Tibial nerve (tissue), 4 donors: ENCODE measurements at places on chromosomes 1 and 21.

GRCh38 chr1:201655910-201656309 lies 117.0 kb downstream of the NAV1 start:
- no peak for DNase-seq
- no peak overlapping the region for H3K27ac ChIP-seq
- no peaks in the 10 kb centered on the region for H3K36me3 ChIP-seq

DNA sequence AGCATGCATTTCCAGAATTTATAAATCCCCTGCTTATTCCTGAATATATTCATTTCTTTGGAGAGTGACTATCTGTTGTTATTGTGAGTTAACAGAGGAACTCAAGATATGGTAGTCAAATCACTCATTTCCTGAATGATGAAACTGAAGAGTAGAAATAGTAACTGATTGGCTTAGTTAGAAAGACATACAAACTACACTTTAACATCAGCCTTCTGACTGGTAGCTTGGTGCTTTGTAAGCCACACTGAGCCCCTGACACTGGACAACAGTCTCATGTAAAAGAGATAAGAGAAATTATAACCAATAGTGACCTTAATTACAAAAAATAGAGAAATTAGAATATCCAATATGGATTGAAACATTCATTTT lies 4.8 kb downstream of the GBP7 start:
- DNase-seq, result no peak
- H3K4me1 ChIP-seq, result no peaks in the 10 kb centered on the region
- H3K27ac ChIP-seq, result no peak overlapping the region

DNA sequence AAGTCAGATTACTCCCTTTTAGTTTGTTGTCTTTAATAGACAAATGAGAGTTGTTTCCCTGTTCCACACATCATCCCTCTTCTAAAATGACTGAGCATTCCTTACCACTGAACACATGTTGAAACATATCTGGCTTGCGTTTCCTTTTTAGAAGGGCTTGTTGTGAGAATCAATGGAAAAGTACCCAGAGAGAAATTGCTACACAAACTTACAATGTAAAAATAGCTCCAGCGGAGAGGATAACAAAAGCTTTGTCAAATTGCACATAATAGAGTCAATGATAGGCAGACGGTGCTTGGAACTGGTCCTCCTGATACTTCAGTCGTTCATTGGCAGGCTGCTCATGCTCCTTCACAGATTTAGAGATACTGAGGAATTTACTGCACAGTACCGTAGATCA lies 123.9 kb downstream of the CYYR1 start:
- no peaks in the 10 kb centered on the region for H3K27me3 ChIP-seq
- no peak overlapping the region for H3K27ac ChIP-seq
- DNase-seq, result no peak
- H3K4me1 ChIP-seq, result no peaks in the 10 kb centered on the region

DNA sequence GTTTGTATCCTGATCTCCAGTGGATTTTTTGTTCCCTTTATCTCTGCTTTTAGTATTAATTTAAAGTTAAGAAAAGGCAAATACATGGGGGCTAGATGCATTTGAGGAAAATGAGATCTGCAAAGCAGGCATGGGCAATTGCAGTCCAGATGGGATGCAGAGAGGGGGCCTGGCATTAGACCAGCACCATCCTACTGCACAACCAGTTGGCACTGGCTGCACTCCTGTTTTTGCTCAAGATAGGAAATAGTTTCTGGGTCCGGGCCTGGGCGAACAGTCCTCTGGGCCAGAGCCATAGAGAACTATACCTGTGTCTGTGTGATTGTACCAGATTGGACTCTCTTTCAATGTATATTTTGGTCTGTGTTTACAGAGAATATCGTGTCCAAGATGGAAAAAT lies 34.0 kb upstream of the LEPR start:
- H3K4me1 ChIP-seq, result no peaks in the 10 kb centered on the region
- DNase-seq, result no peak
- H3K27ac ChIP-seq, result no peak overlapping the region
- no peaks in the 10 kb centered on the region for H3K27me3 ChIP-seq
- H3K4me3 ChIP-seq, result no peak overlapping the region

- no peaks in the 10 kb centered on the region for H3K4me1 ChIP-seq
- no peaks in the 10 kb centered on the region for H3K27me3 ChIP-seq
- no peak for DNase-seq
- no peak overlapping the region for H3K4me3 ChIP-seq
Observed at GRCh38 chr1:169694304-169695075, 16.9 kb downstream of the SELL start.

DNA sequence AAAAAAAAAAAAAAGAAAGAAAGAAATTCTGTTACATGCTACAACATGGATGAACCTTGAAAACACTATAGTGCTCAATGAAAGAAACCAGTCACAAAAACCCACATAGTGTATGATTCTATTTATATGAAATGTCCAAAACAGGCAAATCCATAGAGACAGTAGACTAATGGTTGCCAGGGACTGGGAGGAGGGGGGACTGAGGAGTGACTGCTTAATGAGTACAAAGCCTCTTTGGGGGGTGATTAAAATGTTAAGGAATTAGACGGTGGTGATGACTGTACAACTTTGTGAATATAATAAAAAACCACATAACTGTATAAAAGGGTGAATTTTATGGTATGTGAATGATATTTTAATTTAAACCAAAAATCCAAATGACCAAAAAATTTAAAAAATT lies 116.0 kb upstream of the GUCA2B start:
- H3K27ac ChIP-seq, result no peak overlapping the region
- no peaks in the 10 kb centered on the region for H3K36me3 ChIP-seq
- no peaks in the 10 kb centered on the region for H3K27me3 ChIP-seq
- no peak overlapping the region for H3K4me3 ChIP-seq

- peaks cover 12% of the 10 kb centered on the region for H3K4me1 ChIP-seq
- no peak for DNase-seq
- no peaks in the 10 kb centered on the region for H3K36me3 ChIP-seq
- no peaks in the 10 kb centered on the region for H3K27me3 ChIP-seq
- H3K27ac ChIP-seq, result peak overlapping the region; percentile 95
Observed at GRCh38 chr1:42817440-42817767, 207 bp upstream of the SVBP start.

- H3K27ac ChIP-seq, result no peak overlapping the region
- no peak overlapping the region for H3K4me3 ChIP-seq
- H3K36me3 ChIP-seq, result no peaks in the 10 kb centered on the region
- no peak for DNase-seq
- no peaks in the 10 kb centered on the region for H3K4me1 ChIP-seq
- H3K27me3 ChIP-seq, result no peaks in the 10 kb centered on the region
Observed at GRCh38 chr1:25579292-25580252, 36.2 kb downstream of the LDLRAP1 start.

- H3K27ac ChIP-seq, result no peak overlapping the region
- no peak for DNase-seq
- no peaks in the 10 kb centered on the region for H3K36me3 ChIP-seq
- no peaks in the 10 kb centered on the region for H3K27me3 ChIP-seq
- H3K4me3 ChIP-seq, result no peak overlapping the region
- no peaks in the 10 kb centered on the region for H3K4me1 ChIP-seq
Observed at GRCh38 chr1:229845410-229846138, 219.5 kb downstream of the URB2 start.

GRCh38 chr1:234997201-234997895 lies 131.3 kb downstream of the TOMM20 start:
- no peaks in the 10 kb centered on the region for H3K27me3 ChIP-seq
- H3K4me3 ChIP-seq, result no peak overlapping the region
- H3K4me1 ChIP-seq, result peaks cover 26% of the 10 kb centered on the region
- no peaks in the 10 kb centered on the region for H3K36me3 ChIP-seq

DNA sequence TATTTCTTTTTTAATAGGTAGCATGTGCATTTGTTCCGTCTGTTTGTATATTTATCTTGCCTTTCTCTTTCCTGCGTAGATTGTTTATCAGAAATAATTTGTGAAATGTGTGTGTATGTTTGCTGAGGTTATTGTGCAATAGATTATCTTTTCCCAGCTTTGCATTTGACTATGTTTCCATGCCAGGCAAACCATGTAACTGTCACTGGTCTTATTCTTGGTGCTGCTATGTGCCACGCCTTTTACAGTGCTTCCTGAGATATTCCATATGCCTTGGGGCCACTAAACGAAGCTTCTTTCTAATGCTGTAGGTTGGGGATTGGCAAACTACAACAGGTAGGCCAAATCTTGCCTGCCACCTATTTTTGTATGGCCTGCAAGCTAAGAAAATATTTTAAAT lies 598.8 kb downstream of the PLPP3 start:
- no peaks in the 10 kb centered on the region for H3K4me1 ChIP-seq
- no peaks in the 10 kb centered on the region for H3K36me3 ChIP-seq
- no peak overlapping the region for H3K4me3 ChIP-seq
- no peak overlapping the region for H3K27ac ChIP-seq

DNA sequence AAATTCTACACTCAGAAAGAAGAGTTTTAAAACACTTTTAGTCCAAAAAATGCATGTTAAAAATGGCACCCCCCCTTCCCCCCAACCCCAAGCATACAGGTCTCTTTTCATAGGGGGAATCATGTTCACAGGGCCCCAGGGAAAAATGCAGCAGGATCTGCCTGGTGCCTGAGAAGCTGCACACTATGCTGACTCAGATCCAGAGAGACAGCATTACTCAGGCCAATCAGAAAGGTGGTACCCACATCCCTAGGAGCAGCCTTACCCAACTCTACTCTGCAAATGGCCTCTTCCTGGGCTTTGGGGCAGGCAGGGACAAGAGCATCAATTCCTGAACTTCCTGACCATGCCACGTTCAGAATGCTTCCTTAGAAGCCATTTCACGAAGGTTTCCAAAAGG lies 119.0 kb downstream of the HIVEP3 start:
- no peaks in the 10 kb centered on the region for H3K36me3 ChIP-seq
- H3K4me1 ChIP-seq, result no peaks in the 10 kb centered on the region
- no peak overlapping the region for H3K4me3 ChIP-seq
- no peak overlapping the region for H3K27ac ChIP-seq

DNA sequence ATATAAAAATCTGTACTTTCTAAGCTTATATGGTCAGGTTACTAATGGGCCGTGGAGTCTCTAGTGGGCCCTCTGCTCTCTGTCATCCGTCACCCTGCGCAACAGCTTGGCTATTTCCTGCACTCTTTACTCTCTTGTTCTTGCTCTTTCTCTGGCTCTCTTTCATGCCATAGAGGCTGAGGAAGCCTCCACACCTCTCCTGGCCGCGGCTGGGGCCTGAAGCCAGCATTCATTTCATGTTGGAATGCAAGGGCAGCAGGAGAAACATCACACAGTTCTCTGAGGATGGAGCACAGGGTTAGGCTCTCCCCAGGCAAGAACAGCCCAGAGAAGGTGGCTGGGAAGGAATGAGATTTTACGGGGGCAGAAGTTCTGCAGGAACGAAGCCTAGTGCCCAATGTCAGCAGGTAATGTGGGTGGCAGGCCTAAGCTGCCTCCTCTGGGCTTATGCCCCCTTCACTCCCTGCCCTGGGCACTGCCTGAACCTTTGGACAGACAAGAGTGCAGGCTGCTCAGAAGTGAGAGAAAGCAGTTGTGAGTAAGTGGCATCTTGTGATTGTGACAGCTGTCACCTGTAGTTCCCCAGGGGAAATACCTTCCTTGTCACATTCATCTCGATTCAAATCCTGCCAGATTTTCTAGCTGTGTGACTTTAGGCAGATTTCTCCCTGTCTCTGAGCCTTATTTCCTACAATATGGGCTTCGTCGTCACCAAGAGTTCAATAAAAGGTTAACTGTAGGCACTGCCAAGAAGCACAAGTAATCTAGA lies 3.6 kb upstream of the FHAD1 start:
- H3K4me3 ChIP-seq, result no peak overlapping the region
- peaks cover 15% of the 10 kb centered on the region for H3K27me3 ChIP-seq
- H3K4me1 ChIP-seq, result peaks cover 14% of the 10 kb centered on the region
- DNase-seq, result no peak
- H3K27ac ChIP-seq, result no peak overlapping the region

GRCh38 chr1:65224681-65225091 lies 76.7 kb downstream of the AK4 start:
- no peaks in the 10 kb centered on the region for H3K27me3 ChIP-seq
- no peaks in the 10 kb centered on the region for H3K36me3 ChIP-seq
- no peak overlapping the region for H3K4me3 ChIP-seq
- no peak for DNase-seq
- no peaks in the 10 kb centered on the region for H3K4me1 ChIP-seq

DNA sequence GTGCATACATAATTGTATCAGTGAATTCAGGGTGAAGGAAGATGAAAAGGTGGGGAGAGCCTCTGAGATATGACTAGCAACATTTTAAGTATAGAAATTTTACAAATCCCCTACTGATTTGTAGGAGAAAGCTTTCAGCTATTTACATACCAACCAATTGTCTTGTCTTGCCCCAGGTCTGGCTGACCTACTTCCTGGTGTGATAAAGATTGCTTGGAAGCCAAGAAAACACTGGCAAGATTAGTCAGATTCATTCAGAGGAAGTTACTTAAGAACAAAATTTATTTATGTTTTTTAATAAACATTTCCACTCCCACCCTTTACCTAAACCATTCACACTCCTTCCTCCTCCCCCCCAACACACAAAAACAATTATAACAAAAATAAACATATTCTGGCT lies 17.5 kb downstream of the PTGS2 start:
- no peaks in the 10 kb centered on the region for H3K36me3 ChIP-seq
- H3K4me3 ChIP-seq, result no peak overlapping the region
- no peak for DNase-seq
- no peak overlapping the region for H3K27ac ChIP-seq
- no peaks in the 10 kb centered on the region for H3K4me1 ChIP-seq
- no peaks in the 10 kb centered on the region for H3K27me3 ChIP-seq

DNA sequence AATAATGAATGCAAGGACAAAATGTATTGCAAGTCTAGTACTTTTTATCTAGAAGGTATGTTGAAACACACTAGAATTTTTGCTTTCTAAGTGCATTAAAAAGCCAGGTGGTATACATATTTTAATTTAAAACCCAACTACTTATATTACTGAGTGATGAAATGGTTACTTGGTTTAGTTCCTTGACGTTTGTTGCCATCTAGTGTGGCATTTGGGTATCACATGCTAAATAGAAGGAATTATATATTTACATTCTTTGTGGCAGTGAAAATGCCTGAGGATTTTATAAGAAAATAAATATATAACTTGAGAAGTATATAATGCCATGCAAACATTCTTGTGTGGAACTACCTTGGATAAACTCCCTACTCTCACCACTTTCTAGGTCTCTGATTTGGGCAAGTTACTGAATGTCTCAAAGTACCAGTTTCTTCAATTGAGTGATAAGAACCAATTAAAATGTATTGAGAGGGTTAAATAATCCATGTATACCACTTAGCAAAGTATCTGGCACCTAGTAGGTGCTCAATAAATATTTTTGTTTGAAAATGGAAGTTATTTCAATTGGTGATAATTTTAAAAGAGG lies 69.6 kb downstream of the SDCCAG8 start:
- H3K4me1 ChIP-seq, result no peaks in the 10 kb centered on the region
- H3K4me3 ChIP-seq, result no peak overlapping the region
- DNase-seq, result peak; percentile 75
- no peaks in the 10 kb centered on the region for H3K27me3 ChIP-seq
- H3K36me3 ChIP-seq, result no peaks in the 10 kb centered on the region

- no peaks in the 10 kb centered on the region for H3K27me3 ChIP-seq
- DNase-seq, result no peak
- no peaks in the 10 kb centered on the region for H3K36me3 ChIP-seq
- H3K4me1 ChIP-seq, result no peaks in the 10 kb centered on the region
- H3K4me3 ChIP-seq, result no peak overlapping the region
Observed at GRCh38 chr1:22257290-22258275, 114.7 kb upstream of the WNT4 start.
